CD4-positive, CD25-positive, alpha-beta regulatory T cell (primary cell): ENCODE measurements at places on chromosomes 1 and 21.

DNA sequence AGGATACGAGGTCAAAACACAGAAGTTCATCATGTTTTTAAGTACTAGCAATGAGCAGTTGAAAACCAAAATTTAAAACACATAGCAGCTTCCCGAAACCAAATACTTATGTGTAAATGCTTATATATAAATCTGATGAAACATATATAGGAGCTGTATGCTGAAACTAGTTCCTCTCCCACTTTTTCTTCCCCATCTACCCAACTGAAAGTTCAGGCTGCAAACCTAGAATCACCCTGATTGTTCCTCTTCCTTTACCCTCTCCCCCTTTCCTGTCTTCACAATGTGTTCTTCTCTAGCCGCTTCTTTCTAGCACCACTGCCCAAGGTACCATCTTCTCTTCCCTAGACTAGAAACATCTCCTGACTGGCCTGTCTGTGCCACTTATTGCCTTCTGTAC, 90.6 kb downstream of the ST3GAL3 start:
- DNase-seq, result no peak

DNA sequence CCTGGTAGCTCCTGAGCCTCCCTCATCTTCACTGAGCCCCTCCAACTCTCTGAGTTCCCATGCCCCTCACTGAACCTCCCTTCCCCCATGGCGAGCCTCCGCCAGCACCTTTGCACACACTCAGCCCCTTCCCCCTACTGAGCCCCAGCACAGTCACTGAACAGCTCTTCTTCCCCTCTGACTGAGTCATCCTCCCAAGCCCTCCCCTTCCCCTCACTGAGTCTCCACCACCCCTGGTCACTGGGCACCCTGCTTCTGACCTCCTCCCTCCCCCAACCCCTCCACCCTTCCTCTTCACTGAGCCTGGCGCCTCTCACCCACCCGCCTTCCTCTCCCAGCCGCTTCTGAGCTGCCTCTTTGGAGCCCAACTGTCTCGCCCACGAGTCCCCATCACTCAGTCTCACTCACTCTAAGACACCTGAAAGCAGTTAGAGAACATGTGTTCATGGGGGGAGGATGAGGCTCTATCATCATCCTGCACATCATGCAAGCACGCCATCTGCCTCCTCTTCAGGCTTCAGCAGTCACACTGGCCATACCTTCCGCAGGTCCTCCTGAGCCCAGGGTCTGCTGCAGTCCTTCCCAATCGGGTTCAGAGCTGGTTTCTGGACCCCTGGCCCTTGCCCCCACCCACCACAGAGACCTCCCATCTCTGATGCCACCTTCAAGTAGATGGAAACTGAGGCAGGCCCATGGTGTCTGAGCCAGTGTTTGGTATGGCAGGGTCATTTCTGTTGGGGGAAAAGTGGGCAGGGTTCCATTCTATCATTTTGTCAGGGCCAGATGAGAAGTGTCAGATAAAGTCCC, 2.0 kb upstream of the TRNP1 start:
- DNase-seq, result no peak

DNA sequence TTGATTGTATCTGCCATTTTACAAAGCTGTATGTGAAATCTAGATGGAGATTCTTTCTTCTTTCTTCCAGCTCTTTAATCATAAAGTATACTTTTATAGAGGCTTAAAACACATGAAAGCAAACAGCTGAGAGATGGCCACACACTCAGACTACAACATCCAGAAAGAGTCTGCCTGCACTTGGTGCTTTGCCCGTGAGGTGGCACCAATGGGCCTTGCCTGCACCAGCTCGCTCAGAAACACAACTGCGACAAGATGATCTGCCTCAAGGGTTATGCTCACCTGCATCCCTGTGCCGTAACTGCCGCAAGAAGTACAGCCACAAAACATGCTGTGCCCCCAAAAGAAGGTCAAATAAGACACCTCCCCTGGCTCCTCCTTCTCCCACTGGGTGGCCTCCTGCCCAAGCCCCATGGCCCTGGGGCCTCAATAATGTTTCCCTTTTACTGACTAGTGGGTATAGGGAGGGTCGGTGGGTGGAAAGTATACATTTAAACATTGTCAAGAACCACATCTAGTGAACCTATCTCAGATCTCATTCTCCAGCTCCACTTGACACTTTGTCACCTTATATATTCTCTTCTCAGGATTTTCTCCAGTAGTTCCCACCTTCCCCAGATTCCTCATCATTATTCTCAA, 66.7 kb upstream of the ANGPTL3 start:
- peak; percentile 2 for DNase-seq

DNA sequence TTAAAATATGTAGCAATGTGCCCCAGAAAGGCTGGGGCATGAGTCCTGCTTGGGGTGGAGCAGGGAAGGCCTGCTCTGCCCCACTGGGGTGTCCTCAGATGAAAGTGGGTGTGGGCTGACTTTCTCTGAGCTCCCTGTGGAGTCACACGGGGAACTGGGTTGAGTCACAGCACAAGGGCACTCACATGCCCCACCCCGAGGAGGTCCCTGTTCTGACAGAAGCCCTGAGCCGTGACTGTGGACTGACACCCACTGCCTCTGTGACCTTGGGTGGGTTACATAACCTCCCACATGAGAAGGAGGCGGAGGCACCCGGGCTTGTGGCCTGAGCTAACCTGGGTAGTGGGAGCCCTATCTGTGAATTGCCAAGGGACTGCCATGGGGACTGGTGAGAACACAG, 52.5 kb upstream of the TINAGL1 start:
- DNase-seq, result no peak

- DNase-seq, result no peak
Observed at GRCh38 chr1:40785446-40785845, 1.9 kb downstream of the KCNQ4 start.

GRCh38 chr21:32411350-32412161, 950 bp upstream of the EVA1C start:
- DNase-seq, result peak; percentile 32

- DNase-seq, result no peak
Observed at GRCh38 chr21:45487161-45487806, 55.0 kb downstream of the SLC19A1 start.

GRCh38 chr1:18705811-18706210, 75.2 kb downstream of the PAX7 start:
- no peak for DNase-seq

- DNase-seq, result no peak
Observed at GRCh38 chr1:109539676-109540075, at the start of gene GPR61. Gene GPR61 (plus strand): TSS chr1:109539872. CDS start chr1:109543023, 3,151 bp downstream.

DNA sequence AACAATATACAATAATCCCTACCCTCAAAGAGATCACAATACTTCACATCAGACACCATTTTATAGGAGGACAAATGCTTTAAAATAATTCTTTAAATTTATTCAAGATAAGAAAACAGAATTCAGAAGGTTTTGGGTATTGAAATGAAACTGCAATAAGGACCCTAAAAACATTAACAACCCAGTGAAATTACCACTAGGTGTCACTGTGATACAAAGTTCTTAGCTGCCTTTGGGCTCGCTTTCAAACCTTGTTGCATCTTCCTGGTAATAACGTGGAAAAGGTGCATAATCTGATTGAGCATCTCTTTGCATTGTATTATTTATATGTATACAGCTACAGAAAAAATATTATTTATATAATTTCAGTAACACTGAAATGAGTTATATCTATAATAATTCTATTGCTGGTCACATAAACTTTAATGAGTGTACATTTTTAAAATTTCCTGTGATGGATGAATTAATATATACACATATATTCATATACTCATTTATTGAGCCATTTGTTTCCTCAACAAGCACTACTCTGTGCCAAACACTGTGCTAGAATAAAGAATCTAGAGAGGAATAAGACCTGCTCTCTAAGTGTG, 185.2 kb downstream of the FAF1 start:
- no peak for DNase-seq

- no peak for DNase-seq
Observed at GRCh38 chr1:24179251-24179840, 7.7 kb downstream of the IFNLR1 start.

GRCh38 chr1:45802343-45803298, 791 bp upstream of the MAST2 start:
- DNase-seq, result no peak

GRCh38 chr21:14985306-14985705, 79.5 kb downstream of the NRIP1 start:
- no peak for DNase-seq

GRCh38 chr1:72489801-72490200, 207.5 kb upstream of the NEGR1 start:
- no peak for DNase-seq

GRCh38 chr1:111719135-111719534, 20.1 kb downstream of the INKA2 start:
- no peak for DNase-seq

DNA sequence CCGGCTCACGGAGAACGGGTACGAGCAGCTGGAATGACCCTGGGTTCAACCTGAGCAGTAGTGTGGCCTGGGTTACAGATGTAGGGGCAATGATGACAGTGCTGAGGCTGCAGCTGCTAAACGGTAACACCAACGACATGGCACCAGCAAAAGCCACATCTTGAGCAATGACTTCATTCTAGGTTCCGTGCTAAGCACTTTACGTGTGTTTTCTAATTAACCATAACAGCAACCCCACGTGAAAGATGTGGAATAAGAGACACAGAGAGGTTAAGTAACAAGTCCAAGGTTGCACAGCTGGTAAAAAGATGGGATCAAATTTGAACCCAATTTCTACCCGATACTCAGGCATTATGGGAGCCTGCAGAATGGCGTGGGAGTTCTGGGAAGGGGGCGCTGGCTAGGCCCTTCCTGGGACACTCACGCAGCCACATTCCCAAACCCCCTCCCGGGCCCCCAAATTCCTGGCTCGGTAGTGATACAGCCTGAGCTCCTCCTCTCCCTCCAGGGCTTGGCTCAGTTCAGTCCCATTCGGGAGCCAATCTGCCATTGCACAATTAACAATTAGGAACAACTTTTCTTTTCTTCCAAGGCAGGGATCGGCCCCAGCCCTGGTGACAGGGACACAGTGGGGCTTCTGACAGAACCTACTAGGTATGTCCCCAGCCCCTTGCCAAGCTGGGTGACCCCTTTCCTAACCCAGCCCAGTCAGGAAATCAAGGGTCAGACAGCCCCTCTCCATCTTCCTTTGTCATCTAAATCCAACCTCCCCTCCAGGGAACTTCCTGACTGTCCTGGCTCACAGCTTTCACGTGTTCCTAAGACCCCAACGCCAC, 23.8 kb upstream of the ECE1 start:
- DNase-seq, result no peak

- no peak for DNase-seq
Observed at GRCh38 chr1:230144010-230144614, 77.1 kb downstream of the GALNT2 start.

- DNase-seq, result no peak
Observed at GRCh38 chr1:228194436-228194835, 13.4 kb upstream of the OBSCN start.

- DNase-seq, result no peak
Observed at GRCh38 chr1:56056438-56057287, 522.7 kb downstream of the PLPP3 start.

- no peak for DNase-seq
Observed at GRCh38 chr1:53372501-53372951, 44.7 kb upstream of the LRP8 start.

GRCh38 chr1:34441259-34442069, 264.8 kb downstream of the C1orf94 start:
- DNase-seq, result no peak

DNA sequence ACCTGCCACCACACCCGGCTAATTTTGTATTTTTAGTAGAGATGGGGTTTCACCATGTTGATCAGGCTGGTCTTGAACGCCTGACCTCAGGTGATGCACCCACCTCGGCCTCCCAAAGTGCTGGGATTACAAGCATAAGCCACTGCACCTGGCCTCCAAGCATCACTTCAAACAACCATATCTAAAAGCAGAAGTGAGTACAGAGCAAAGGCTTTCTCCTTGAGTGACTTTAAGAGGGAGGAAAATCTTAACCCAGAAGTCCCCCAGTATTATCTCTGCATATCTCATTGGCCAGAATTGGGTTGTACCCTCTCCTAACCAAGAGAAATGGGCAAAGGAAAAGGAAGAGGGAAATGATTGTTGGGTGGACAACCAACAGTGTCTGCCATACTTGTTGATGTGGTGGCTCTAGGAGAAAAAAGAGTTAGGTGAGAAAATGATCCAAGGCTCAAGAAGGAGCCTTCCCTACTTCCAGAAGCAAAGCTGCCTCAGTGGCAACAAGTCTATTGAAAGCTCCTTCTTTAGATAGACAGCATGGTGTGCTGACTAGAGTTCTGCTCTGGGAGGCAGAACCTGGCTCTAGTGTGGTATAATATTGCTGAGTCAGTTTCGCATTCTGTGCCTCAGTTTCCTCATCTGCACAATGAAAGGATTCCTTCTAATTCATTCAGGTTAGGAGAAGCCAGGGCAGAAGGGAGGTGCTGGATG, 16.8 kb upstream of the FOXE3 start:
- DNase-seq, result no peak

- DNase-seq, result no peak
Observed at GRCh38 chr1:95197616-95198252, 36.3 kb upstream of the RWDD3 start.

DNA sequence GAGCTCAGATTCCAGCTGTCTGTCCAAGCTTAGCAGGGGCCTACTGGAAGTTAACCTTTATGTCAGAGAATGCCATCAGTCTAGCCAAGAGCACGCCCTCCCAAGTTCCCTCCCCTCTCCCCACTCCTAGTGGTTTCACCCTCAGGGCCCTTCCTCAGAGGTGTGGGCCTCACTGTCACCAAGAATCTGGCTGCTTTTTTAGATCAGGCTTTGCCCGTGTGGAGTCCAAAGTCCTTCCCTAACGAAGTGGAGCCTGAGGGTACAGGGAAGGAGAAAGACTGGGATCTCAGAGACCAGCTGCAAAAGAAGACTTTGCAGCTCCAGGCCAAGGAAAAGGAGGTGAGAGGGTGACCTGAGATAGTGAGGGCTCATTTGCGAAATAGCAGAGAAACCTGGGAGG, 4.1 kb downstream of the C1orf74 start:
- no peak for DNase-seq

DNA sequence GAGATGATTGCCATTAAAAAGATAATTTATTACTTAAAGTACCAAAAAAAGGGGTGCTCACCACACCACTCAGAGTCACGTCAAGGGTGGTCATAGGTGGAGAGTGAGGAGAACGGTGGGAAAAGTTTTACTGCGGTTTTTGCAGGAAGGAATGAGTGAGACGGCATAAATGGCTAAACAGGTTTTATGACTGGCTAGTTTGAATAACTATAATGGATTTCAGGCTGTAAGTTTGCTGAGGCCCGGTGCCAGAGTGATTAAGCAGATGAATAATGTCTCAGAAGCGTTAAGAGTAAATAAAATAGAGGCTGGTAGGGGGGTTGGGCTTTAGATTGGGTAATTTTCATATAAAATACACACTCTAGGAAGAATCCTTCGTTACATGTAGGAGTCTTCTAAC, 1337.8 kb downstream of the AMY1C start:
- DNase-seq, result no peak

DNA sequence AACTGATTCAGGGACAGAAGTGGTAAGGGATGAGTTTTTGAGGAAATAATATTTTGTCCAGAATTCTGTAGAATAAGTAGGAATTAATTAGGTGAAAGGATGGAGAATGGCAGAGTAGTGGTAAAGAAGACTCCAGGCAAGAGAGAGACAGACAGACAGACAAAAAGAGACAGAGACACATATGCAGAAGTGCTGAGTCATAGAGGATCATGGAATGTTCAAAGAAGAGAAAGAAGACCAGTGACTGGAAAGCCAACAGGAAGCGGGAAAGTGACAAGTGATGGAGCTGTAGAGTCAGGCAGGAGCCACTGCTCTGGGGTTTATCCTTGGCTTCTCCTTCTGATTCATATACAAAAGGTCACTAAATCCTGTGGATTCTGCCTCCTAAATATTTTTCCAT, 85.9 kb downstream of the UROD start:
- no peak for DNase-seq
